Pulmonary artery endothelial cell (primary cell): ENCODE measurements at places on chromosomes 4 and X. TPM values are rescaled to one million over a fixed set of nuclear protein-coding genes. Genes with fewer than 3 reads are reported as not detected.

Gene PRR32
- not detected in 2 replicates for total RNA-seq

Gene TMEM31
- total RNA-seq: not detected in 2 replicates

Gene PROM1
- 0.07 TPM in 1 of 2 replicates, not detected in the other for total RNA-seq

Gene PLP1
- not detected in 2 replicates for total RNA-seq

Gene NLGN3
- 0.04 and 0.13 TPM in 2 replicates for total RNA-seq

Gene DMD
- 4.0 and 5.7 TPM in 2 replicates for total RNA-seq

Gene DCAF8L2
- total RNA-seq: 0.40 TPM in 1 of 2 replicates, not detected in the other

Gene FGG
- not detected in 2 replicates for total RNA-seq

Gene HTN1
- not detected in 2 replicates for total RNA-seq

Gene LIMCH1
- 23.8 and 24.1 TPM in 2 replicates for total RNA-seq

Gene SYN1
- total RNA-seq: not detected in 2 replicates

Gene SLC16A2
- total RNA-seq: 1.3 TPM in 2 replicates

Gene BEX5
- 2.4 and 3.5 TPM in 2 replicates for total RNA-seq

Gene HHIP
- total RNA-seq: 217 and 481 TPM in 2 replicates

Gene SLC7A11
- total RNA-seq: 91.2 and 113 TPM in 2 replicates

Gene KLF8
- 1.2 and 1.3 TPM in 2 replicates for total RNA-seq

Gene SMIM10
- total RNA-seq: 1.3 and 2.2 TPM in 2 replicates

Gene CCDC110
- total RNA-seq: 0.49 and 0.73 TPM in 2 replicates

Gene SSX7
- not detected in 2 replicates for total RNA-seq

Gene ANXA3
- total RNA-seq: 226 and 292 TPM in 2 replicates

Gene SYP
- 0.13 and 0.14 TPM in 2 replicates for total RNA-seq

Gene ASB5
- total RNA-seq: not detected in 2 replicates

Gene FAM149A
- total RNA-seq: 0.28 and 0.40 TPM in 2 replicates
